Activated CD8-positive, alpha-beta T cell treated with anti-CD3 and anti-CD28 coated beads for 36 hours (primary cell): ENCODE measurements at places on chromosomes 16 and 17. TPM values are rescaled to one million over a fixed set of nuclear protein-coding genes. Genes with fewer than 3 reads are reported as not detected.
A peak's percentile ranks its signal among the peaks of the same experiment; 100 is the strongest.

PPY gene
- not detected for total RNA-seq

KRTAP9-8 gene
- not detected for total RNA-seq

KRTAP2-3 gene
- total RNA-seq, result not detected

DNA sequence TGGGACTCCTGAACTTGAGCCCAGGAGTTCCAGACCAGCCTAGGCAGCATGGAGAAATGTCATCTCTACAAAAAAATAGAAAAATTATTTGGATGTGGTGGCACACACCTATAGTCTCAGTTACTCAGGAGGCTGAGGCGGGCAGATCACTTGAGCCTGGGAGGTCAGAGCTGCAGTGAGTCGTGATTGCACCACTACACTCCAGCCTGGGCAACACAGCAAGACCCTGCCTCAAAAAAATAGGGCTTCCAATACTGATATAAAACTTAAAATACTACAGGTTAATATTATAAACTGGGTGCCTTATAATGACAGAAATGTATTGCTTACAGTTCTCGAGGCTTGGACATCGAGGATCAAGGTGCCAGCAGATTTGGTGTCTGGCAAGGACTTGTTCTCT lies 10.6 kb downstream of the CES2 start:
- H3K4me3 ChIP-seq, result no peak overlapping the region
- H3K27me3 ChIP-seq, result peaks cover 24% of the 10 kb centered on the region
- H3K27ac ChIP-seq, result no peak overlapping the region
- DNase-seq, result no peak
- H3K36me3 ChIP-seq, result peaks cover 10% of the 10 kb centered on the region

DNA sequence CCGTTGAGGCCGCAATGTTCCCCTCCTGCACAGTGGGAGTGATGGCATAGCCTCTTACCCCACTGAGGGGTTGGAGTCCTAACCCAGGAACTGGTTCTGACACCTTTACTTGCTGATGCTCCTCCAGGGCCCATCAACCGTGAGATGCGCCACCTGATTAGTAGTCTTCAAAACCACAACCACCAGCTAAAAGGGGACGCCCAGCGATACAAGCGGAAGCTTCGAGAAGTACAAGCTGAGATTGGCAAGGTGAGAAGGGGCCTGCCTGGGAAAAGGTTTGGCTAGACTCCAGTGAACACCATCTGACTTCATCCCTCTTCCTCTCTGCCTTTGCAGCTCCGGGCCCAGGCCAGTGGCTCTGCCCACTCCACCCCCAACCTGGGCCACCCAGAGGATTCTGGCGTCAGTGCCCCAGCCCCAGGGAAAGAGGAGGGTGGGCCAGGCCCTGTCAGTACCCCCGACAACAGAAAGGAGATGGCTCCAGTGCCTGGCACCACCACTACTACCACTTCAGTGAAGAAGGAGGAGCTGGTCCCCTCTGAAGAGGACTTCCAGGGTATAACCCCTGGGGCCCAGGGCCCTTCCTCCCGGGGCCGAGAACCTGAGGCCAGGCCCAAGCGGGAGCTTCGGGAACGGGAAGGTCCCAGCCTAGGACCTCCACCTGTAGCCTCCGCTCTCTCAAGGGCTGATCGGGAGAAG lies 5.8 kb downstream of the RNF40 start:
- no peak overlapping the region for H3K27ac ChIP-seq
- no peak for DNase-seq

GRCh38 chr17:27381007-27381501 lies 75.2 kb upstream of the KSR1 start:
- peaks cover 11% of the 10 kb centered on the region for H3K27me3 ChIP-seq
- peak; percentile 91 for DNase-seq
- no peaks in the 10 kb centered on the region for H3K4me1 ChIP-seq
- no peak overlapping the region for H3K4me3 ChIP-seq
- no peak overlapping the region for H3K27ac ChIP-seq

DNA sequence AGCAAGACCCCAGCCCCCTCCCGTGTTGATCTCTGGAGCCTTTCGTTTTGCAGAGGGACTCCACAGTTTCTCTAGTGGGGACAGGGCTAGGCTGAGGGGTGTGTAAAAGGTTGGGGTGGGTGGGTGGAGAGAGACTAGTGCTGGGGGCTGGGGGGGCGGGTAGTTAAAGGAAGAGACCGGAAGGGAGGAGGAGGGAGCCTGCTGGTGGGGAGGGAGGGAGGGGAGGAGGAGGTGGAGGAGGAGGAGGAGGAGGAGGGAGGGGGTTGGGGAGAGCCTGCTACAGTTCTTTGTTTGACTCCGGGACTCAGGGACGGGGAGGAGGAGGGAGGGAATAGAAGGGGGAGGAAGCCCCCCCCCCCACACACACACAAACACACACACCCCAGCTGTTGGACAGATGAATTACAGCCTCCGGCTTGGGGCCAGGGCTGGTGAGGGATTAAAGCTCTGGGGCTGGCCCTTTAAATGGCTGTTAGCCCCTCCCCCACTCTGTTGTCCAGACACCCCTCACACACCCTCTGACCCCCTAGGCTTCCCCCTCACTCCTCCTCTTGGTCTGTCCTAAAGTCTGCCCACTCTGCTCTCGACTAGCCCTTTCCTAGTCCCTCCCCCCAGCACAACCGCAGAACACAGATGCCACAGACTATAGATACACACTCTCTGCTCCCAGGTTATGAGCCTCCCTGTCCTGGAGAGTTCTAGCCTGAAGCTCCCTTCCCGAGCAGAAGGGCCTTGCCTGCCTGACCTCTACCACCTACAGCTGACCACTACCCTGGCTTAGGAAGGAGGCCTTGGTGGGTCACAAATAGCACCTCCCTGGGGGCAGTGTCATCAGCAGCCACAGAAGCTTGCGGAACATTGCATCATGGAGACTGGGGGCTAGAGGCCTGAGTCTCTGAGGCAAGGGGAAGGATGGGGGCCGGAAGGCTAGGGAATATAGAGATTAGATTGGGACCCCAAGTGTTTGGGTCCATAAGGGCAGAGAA lies 4.4 kb downstream of the KDM6B start:
- peak overlapping the region; percentile 92 for H3K27ac ChIP-seq
- H3K27me3 ChIP-seq, result no peaks in the 10 kb centered on the region
- peaks cover 54% of the 10 kb centered on the region for H3K4me1 ChIP-seq
- peaks cover 18% of the 10 kb centered on the region for H3K36me3 ChIP-seq
- peak; percentile 63 for DNase-seq
